Astrocyte of the spinal cord (primary cell): ENCODE measurements at places on chromosomes 16 and 17.
A peak's percentile ranks its signal among the peaks of the same experiment; 100 is the strongest.

DNA sequence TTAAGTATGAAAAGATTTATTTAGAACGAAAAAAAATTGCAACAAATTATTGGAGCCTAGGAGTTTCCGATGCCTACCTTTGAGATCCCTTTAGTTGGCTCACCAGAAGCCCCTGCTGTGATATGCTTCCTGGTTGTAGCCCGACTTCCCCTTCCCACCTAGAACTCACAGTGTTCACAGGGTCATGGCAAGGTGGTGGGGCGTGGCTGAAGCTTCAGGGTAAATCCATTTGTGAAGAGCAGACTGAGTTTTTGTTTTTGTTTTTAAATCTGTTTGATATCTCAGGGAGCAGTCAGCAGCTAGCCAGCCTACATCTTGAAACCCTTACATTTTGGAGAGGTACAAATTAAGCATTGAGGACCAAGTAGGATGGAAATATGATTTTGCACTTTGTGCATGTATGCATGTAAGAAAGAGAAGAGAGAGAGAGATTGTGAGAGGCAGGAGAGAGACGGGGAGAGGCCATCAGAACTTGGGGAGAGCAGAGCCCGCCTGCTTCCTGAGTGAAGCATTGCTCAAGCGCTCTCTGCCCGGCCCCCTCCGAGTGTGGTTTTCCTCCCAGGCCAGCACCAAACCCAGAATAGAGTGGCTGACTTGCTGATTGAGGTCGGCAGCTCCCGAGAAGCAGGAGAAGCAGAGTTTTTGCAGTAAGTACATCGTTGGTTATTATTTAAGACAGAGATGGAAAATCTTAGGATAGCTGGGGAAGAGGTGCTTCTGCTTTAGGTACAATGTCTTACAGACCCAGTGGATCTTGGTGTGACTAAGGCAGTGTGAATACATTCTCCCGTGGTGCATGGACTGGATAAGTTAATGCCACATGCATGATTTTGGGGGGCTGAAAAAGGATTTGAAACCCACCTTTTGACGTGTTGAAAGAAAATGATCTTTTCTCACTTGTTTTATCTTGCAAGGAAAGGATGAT lies 64.2 kb downstream of the SPECC1 start:
- DNase-seq, result peak; percentile 30

DNA sequence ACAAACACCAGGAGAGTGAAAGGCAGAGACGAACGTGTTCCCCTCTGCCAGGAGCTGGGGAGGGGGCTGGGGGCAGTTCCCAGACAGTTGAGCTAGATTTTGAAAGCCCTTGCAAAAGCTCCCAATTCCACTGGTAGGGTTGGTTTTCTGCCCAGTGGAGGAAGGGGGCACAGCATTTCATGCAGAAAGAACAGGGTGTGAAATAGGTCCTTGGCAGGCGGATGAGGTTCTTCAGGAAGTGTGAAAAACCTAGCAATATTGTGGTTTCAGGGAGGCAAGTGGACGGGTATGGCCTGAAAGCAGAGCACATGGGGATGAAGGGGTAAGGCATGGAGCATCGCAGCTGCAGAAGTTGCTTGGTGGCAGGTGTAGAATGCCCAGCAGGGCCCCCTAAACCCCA lies 248.3 kb downstream of the KATNIP start:
- DNase-seq, result no peak

- no peak for DNase-seq
Measured at GRCh38 chr17:4725646-4726310, 5.5 kb upstream of the MED11 start.

DNA sequence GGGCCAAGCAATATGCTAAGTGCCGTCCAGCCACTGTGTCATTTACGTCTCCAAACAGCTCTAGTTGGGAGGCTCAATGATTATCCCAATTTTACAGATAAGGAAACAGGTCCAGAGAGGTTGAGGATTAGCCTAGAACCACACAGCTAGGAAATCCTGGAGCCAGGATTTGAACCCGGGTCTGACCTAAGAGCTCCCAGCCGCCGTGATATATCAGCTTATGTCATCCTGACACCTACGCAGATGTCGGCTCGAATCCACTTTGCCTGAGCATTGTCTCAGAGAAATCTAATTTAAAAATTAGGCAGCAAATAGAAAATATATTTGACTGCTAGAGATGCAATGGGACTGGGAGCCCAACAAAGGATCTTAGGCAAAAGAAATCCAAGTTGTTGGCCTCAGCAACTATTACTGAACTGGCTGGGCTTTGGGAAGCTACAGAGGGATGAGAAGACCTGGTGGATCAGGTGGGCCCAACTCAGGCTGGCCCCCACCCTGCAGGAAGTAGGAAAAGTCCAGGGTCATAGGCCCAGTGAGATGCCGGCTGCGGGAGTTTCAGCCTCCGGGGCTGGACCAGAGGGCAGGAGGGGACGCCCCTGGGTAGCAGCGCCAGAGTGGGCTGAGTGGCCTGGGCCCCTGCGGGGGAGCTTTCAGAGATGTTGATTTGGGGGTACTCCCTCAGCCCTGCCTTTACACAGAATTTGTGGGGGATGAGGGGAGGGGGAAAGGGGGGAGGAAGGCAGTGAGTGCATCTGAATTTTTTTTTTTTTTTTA lies 35.1 kb upstream of the IL21R start:
- no peak for DNase-seq

DNA sequence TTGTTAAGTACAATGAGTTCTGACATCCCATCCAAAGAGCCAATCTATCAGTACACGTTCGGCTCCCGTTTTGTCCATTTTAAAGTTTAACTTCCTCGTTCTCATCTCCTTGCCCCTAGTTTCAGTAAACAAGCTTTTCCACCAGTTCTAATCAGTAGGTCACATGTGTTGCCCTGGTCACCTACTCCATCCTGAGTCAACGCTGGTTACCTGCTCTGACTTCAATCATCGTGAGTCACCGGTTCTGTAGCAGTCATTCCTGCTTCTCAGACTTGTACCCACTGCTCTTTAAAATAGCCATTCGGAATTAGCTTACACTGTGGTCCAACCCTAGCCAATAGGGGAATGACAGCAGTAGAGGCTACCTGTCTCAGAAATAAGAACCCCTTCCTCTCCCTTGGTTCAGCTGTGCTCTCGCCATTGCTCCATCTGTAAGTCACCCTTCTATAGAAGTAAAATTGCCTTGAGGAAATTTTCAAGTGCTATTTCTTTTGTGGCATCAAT lies 191.0 kb downstream of the CPPED1 start:
- DNase-seq, result no peak

DNA sequence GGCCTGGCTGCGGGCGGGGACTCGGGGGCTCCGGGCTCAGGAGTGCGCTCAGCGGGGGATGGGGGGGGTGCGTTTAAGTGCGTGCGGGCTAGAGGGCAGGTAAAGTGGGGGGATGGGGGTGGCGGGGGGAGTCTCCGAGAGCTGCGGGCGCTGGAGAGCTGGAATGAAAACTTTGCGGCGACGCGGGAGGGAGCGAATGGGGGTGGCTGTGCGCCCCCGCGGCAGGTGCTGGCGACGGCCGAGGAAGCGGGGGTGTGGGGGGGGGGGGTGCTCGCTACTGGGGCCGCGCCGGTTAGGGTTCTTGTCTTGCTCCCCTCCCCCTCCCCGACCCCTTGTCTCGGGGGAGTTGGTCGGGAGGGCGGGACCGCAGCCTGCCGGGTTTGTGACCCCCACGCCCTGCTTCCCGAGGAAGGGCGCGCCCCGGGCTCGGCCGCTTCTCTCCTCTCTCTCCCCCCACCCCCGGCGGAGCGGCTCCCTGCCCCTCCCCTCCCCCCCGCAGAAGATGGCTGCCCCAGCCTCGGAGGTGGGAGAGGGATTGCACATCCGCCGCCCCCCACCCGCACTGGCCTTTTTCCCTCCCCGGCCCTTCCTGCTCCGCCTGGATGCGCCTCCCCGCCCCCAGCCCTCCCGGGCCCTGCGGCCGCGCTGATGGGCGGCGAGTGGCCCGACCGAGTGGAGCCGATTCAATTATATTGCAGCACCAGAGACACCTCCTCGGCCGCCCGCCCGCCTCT lies 649 bp downstream of the GSE1 start:
- DNase-seq, result no peak

- no peak for DNase-seq
Measured at GRCh38 chr17:38907930-38908675, 17.3 kb upstream of the LASP1NB start.

DNA sequence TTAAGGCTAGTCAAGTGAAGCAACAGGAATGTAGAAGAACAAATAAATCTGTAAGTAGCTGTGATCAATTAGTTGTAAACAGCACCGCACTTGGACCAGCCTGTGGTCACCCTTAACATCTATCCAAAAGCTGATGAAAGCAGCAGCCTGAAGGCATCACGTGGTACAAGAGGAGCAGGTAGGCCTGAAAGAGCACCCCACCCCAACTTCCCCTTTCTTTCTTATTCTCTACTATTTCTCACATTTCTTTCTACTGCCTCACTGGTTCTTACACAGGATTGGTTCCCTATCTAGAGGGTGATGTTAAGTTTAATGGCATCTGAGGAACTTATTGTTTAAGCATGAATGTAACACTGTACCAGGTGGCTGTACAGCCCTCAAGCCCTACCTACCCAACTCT lies 42.6 kb upstream of the CLEC18B start:
- DNase-seq, result no peak

DNA sequence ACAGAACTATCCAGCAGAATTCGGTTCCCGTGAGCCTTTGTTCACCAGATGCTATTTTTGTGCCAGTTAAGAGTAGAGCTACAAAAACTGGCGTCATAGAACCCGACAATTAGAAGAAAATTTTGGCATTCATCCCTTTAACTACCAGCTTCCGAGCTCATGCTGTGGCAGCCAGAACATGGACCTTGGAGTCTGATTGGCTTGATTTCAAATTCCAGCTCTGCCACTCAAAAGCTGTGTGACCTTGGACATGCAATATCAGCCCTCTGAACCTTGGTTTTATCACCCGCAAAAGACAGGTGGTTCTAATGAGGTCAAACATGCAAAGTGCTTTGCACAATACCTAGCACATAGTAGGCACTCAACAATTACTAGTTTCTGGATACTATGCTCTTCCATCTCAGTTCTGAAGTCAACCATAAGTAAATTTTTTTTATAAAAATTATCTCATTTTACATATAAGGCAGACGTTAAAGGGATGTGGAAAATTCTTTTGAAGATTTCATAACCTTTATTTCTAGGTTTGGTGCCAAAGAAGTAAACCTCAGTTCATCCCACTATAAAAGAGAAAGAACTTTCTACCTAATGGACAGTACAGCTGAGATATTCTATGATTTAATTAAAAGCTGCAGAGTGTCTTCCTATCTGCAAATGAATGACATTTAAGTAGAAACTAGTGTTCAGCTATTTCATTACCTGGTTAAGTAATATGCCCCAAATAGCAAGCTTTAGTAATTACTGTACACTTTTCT lies 331.5 kb downstream of the HAPSTR1 start:
- no peak for DNase-seq

- DNase-seq, result no peak
Measured at GRCh38 chr17:64580384-64581315, 73.9 kb downstream of the CEP95 start.

DNA sequence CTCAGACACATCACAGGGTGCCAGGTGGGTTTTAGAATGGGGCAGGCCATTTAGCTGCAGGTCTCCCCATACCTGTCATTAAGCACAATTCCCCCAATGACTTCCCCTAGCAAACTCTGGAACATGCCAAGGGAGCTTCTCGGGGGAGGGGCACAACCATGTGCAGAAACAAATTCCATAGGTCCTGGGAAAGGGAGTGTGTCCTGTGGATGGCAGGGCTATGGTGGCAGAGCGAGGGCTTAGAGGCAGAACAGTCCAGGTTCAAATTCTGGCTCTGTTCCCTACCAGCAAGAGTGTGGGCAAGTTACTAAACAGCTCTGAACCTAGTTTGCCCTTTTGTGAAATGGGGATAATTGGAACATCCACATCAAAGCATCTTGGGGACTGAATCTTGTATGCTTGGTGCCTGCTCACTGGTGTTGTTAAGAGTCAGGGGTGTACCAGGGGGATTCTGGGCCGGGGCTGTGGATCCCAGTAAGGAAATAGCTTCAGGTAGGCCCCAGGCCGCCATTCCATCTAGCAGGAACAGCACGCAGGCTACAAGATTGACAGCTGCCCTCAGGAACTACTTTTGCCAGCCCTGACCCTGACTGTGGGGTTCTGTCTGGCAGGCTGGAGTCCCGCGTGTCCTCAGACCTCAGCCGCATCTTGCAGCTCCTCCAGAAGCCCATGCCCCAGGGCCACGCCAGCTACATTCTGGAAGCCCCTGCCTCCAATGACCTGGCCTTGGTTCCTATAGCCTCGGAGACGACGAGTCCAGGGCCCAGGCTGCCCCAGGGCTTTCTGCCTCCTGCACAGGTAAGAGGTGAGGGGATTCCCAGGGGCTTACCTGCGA lies 5.6 kb upstream of the DCAF7 start:
- no peak for DNase-seq

GRCh38 chr16:15954814-15955151 lies 5.4 kb downstream of the ABCC1 start:
- no peak for DNase-seq

DNA sequence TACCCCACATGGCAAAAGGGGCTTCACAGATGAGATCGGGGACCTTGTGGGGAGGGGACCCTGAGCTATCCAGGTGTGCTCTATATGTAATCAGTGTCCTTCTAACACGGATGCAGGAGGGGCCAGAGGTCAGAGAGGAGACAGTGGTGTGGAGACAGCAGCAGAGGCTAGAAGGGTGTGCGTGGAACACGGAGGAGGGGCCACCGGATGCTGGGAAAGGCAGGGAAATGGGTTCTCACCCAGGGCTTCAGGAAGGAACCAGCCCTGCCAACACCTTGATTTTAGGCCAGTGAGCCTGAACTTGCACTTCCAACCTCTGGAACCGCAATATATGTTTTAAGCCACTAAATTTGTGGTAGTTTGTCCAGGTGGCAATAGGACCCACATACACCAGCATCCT lies 4.6 kb upstream of the SLC38A8 start:
- DNase-seq, result no peak

GRCh38 chr17:79023180-79023705 lies 726 bp upstream of the C1QTNF1 start:
- no peak for DNase-seq

GRCh38 chr16:14485121-14485551 lies 144.9 kb downstream of the PARN start:
- DNase-seq, result peak; percentile 24

- no peak for DNase-seq
Measured at GRCh38 chr16:84887207-84887606, 67.4 kb downstream of the CRISPLD2 start.

GRCh38 chr16:14202697-14203096 lies 131.6 kb downstream of the MRTFB start:
- no peak for DNase-seq

- DNase-seq, result peak; percentile 29
Measured at GRCh38 chr17:58391302-58391984, 25.9 kb downstream of the RNF43 start.
